ENCODE measurements at places on chromosomes 1 and 21.

- DNase-seq = no peak
These were observed 38.1 kb downstream of the MRAP start for GRCh38 chr21:32336711-32337110.

- no peak for DNase-seq
These were observed 100.2 kb downstream of the SPATA46 start for GRCh38 chr1:162276493-162276892.

DNA sequence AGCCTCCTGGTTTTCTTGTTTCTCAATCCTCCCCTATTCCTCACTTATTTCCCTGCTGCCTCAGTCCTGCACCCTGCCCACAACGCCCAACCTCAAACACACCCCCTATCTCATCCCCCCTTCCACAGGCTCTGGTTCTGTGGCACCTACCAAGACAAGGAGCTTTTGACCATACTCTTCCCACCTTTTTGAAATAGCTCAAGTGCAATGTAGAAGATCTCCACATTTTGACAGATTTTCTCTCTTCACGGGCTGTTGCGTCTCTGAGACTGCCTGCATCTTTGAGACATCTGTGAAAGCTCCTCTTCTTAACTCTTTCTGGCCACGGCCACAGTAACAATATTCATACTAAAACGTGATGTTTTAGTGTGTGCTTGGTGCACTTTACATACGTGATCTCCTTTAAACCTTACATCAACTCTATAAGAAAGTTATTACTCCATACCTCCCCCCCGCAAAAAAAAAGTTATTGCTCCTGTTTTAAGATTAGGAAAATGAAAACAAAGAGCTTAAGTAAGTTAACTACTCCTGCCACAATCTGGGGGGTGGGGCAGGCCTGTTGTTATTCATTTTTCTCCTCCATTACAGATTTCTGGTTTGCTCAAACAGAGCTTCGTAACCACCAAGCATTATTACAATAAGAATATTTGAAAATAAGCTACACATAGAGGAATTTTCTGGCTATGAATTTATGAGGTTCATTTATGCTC is 1.8 kb upstream of the SERBP1 start:
- no peak for DNase-seq

DNA sequence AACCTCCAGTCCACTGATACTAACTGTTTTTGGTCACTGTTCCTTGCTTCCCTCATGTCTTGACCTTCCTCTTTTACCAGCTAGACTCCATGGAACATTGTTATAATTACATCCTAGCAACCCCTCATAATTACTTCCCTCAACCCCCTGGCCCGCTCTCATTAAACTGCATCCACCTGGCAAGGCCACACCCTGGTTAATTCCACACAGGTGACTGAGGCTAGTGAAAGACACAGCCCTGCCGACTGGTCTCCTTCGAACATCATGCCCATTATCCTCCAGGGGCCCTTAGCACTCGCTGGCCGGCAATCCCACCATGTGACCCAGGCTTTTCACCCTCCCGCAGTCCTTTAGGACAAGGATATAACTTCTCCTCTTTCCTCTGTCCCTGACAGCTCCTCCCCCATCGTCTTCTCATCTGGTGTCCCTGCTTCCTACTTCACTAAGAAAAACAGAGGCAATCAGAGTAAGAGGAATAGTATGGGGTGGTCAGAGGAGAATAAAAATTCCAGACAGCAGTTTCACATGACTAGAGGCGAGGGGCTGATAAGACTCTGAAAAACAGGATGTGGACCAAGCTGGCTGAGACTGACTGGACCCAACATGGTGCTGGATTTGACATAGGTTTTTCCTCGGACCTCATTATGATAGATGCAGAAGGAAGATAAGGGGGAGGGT is 8.8 kb upstream of the TENT5B start:
- DNase-seq = no peak

DNA sequence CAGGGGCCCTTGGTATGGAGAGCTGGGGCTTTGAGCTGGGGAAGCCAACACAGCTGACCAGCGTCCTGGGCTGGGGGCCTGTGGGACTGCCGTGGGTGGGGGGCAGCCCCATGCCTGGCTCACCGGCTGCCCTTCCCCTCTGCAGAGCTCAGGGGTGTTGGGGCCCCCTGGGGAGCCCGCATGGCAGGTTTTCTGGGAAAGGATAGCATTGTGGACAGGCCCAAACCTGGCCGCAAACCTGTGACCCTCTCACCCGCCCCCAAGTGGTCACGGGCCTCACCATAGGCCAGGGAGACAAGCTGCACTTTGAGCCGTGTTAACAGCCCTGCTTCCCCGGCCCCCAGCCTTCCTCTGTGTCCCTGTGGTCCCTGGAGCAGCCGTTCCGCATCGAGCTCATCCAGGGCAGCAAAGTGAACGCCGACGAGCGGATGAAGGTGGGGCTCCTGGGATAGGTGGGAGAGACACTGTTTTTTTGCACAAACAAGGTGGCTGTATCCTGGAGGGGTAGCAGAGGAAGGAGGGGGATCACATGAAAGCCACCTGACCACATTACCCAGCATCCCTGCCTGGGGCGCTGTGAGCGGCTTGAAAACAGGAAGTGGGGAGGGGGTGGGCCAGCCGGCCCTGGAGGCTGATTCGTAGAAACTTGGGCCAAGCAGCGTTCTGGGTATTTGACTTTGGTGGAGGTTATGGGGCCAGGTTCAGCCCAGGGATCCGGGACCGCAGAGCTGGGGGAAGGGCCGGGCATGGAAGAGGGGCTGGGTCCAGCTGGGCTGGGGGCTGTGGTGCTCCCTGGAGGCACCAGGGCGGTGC is 65.9 kb downstream of the PIK3CD start:
- peak; percentile 48 for DNase-seq

All from GM12864 (cell line).